ENCODE measurements at places on chromosomes 7 and 10.

GRCh38 chr7:13198036-13198435, 510.6 kb downstream of the ARL4A start:
- DNase-seq, result no peak

DNA sequence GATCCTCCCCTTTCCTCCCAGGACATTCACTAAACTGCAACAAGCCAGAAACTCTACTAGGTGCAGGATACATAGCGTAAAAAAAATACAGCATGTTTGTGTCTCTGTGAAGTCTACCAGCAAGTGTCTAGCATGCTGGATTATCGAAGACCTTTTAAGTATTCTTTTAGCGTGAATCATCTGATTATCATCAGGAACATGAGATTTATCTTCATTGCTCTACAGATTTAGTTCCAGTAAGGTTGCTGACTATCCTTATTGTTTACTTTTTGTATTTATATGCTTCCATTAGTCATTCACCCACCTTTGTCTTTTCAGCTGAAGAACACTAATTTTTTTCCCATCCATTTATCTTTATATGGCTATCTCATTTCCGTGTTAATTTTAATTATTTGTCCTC, 62.8 kb downstream of the PDZD8 start:
- no peak for DNase-seq

- no peak for DNase-seq
Observed at GRCh38 chr7:105224884-105225651, 163.7 kb downstream of the SRPK2 start.

DNA sequence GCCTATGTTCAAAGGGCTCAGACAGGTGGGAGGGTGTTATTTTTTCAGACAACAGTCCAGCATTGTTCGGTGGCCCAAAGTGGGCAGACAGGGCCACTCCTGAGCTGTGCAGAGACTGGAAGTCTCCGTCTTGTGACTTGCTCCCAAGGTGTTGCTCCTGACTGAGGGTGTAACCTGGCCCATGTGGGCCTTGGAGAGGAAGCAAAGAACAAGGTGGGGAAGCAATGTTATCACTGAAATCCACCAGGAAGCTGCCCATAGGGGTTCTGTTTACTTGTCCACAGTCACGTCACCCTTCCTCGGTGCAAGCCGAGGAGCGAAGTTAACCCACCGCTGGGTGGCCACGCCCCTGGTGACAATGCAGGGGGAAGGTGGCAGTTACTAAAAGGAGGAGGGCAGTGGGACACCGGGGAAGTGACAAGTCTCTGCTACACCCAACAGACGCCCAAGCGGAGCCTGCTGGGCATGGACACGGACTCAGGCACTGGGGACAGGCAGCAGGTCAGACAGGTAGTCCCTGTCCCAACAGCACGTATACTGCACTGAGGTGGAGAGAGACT, 311.6 kb upstream of the MKI67 start:
- DNase-seq, result no peak

DNA sequence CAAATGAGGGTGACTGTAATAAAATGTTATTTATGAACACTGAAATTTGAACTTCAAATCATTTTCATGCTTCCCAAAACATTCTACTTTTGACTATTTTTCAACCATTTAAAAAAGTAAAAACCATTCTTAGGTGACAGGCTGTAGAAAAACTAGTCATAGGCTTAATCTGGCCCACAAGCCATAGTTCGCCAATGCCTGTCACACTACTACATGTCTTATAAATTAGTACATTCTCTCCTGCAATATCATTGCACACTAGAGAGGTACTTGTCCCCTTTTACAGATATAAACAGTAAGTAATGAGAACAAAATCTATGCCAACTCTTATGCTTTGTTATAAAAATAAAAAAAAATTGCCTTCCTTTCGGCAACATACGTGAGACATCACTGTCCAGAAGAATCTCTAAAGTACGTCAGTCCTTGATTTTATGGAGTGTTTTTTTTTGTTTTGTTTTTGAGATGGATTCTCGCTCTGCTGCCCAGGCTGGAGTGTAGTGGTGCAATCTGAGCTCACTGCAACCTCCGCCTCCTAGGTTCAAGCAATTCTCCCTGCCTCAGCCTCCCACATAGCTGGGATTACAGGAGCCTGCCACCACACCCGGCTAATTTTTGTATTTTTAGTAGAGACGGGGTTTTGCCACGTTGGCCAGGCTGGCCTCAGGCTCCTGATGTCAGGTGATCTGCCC, 23.2 kb downstream of the UPF2 start:
- no peak for DNase-seq

DNA sequence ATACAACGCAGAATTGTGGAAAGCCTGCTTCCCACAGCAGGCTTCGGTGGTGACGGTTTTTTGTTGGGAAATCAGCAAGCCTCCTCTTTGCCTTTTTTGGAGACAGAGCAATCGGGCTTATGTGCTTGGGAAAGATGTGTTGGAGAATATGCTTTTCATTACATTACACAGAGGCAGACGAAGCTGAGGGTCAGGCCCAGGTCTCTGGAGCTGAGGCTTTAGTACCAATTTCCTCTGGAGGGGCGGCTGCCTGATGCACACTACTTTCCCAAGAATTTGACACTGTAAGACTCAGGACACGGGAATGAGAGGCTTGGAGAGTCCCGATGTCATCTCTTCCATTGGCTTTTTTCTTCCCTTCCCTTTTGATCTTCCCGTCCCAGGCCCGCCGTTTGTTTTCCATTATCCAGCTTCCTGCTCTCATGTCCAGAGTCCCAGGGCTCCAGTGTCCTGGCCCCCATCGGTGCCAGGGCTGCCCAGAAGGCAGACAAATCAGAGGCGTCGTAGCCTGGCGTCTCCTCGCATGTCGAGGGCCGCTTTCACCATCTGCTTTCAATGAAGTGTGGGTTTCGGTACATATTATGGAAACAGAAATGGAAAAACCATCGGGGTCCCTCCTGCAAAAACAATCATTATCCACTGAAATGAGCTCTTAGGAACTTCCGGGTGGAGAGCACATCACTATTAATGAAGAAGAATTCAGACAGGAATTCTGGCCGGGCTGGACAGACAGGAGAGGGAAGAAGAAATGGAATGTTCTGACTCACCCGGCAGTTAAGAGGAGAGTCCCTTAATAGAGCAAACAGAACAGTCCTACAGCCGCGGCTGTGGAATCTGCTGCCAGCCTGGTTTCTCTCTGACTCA, 123.0 kb upstream of the JCAD start:
- DNase-seq, result no peak

DNA sequence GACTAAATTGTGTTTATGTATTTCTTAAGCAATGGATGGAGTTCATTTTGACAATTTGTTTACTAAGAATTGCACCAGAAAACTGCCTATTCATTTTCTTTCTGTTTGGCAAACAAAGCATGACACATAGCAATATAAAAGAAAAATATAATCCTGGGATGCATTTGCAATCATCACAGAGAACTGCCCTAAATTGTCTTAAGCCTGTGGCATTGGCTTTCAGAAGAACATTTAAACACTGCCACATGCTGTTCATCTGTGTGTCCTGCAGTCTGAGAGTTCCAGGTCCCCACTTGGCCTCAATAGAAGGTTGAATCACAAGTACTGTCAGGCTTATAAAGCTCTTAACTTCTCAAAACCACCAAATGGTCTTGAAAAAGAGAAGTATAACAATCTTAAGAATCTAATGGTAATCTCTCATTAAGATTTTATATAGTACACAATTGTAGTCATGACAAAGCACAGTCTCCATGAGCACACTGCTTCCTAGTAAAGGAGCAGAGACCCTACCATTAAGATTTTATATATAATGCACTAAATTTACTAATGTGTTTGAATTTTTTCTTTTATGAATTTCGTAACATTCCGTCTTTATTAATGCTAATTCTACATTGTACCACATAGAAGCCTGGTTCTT, 29.9 kb downstream of the RNLS start:
- DNase-seq, result no peak

All from cortex of kidney (tissue), 1 donor.